ENCODE measurements at places on chromosomes 3 and 15.

DNA sequence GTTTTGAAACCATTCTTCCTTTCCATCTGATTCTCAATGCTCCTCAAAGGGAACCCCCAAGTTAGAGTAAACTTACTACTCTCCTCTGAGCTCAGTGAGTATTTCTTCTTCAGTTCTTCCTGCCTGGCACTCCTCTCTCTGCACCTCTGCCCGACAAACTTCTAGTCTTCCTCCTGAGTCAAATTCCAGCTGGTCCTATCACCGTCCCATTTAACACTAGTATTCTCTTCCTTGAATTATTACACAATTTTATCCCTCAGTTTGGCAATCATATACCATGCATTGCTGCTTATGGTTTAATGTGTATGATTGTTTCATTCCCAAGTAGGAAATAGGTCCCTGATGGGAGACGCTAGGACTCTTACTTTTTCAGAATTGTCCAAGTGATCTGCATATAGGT lies 279.7 kb downstream of the MECOM start:
- DNase-seq = no peak

GRCh38 chr3:111906656-111907055 lies 47.6 kb downstream of the PHLDB2 start:
- no peak for DNase-seq

- no peak for DNase-seq
Measured at GRCh38 chr3:160401291-160402095, 2.0 kb downstream of the SMC4 start.

GRCh38 chr15:88166082-88166993 lies 90.2 kb downstream of the NTRK3 start:
- DNase-seq = peak; percentile 36

DNA sequence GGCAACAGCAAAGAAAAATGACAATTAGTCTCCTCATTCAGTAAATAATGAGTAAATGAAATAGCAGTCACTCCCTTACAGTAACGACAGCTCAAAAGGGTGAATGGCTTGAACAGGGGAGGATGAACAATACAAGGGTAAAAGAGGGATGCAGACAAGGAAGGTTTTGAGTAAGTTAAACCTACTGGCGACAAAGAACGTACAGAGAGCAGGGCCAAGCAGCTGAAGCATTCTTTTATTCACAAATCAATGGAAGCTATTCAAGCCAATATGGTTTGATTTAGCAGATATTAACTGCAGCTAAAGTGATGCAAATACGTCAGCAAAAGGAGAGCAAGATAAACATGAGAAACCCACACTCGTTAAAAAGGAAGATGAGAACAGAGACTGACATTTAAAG lies 90.7 kb upstream of the ICE2 start:
- no peak for DNase-seq

- no peak for DNase-seq
Measured at GRCh38 chr3:32381922-32382321, 9.7 kb upstream of the CMTM7 start.

GRCh38 chr15:25532269-25533140 lies 93.7 kb upstream of the UBE3A start:
- DNase-seq = no peak

DNA sequence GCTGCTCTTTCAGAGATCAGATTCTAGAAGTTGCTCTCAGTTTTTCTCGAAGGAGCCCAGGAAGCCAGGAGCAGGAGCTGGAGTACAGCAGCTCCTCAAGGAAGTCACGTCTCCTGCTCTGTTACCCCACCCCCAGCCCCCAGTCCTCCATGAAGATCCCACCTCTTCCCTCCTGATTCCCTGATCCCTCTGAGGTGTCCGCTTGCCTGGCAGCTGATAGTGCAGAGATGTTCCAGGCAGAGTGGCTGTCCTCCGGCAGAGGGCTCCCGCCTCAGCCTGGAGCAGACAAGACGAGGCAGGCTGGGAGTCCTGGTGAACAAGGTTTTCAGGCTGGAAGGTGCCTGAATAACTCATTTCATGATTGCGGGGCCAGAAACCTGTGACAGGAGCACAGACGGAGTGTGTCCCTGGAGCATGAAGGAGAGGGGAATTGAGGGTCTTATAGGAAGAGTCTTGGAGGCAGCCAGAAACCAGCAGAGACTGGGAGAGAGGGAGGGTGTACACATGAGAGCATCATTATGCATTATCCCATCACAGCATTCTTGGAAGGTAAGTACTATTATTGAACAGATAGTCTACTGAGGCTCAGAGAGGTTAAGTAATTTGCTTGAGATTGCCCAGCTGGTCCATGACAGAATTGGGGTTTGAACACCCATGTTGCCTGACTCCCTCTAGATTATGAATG lies 1.2 kb downstream of the HRH1 start:
- peak; percentile 87 for DNase-seq

- no peak for DNase-seq
Measured at GRCh38 chr3:40229386-40229785, 80.1 kb upstream of the EIF1B start.

- no peak for DNase-seq
Measured at GRCh38 chr15:48654801-48655200, 9.3 kb upstream of the FBN1 start.

- DNase-seq = no peak
Measured at GRCh38 chr3:101184111-101184510, 136.3 kb downstream of the IMPG2 start.

DNA sequence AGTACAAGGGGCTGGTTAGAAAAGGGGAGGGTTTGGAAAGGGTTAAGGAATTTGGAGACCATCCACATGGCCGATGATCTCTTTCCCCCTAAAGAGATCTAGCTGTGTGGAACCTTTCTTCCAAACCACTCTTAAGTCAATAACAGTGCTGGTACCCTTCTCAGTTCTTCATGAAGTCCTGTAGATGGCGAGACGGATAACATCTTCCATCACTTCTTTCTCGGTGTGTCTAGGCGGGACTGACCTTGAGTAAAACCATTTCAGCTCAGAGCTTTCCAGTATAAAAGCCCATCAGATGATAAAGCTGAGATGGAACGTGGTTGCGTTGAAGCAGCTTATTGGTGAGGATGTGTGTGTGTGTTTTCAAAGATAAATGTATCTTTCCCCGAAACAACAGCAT lies 151.5 kb upstream of the BHLHE40 start:
- DNase-seq = no peak

DNA sequence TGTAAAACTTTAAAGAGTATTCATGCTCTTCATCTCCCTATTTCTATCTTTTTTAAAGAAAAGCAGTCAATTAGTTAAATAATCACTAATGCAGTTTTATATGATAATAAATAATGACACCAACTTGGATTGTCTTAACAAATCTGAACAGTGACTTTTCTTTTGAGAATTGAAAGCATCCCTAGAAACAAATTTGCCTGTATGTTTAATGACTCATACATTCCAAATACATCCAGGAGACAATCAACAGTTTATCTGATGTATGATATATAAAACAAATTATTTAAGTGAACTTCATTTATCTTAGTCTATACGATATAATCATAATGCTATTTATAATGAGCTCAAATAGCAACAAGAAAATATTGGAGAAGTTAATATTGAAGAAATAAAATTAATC lies 78.0 kb downstream of the ALCAM start:
- no peak for DNase-seq

GRCh38 chr3:123154020-123154985 lies 47.4 kb upstream of the SEC22A start:
- no peak for DNase-seq

DNA sequence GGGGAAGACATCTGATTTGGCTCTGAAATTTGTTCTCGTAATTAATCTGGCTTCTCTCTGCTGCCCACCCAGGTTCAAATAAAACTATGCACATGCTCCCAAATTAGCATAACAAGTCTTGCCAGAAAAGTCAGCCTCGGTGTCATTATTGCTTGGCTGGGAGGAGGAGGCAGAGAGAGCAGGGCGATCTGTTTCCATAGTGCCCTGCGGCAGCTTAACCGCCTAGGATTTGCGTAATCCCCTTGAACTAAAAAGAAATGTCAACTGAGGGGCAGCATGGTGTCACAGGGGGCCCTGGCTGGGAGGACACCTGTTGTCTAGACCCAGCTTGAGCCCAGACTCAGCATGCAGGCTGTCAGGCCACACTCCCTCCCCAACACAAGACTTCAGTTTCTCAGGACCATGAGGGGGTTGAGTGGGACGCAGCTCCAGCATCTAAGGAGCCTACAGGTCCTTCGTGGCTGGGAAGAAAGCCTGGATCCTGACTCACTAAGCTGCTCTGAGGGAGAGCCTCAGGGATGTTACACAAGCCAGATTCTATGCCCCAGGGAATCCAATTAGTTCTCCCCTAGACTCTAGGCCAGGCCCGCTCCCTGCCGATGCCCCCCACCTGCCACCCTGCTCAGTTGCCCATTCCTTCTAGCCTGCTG lies 17.3 kb downstream of the MRPS11 start:
- DNase-seq = no peak

GRCh38 chr15:98724048-98724447 lies 75.7 kb downstream of the IGF1R start:
- peak; percentile 41 for DNase-seq

- peak; percentile 66 for DNase-seq
Measured at GRCh38 chr3:89107461-89108290, at the start of gene EPHA3. Gene EPHA3, plus strand, starts transcription at chr3:89107621. Its CDS starts 128 bp downstream, at chr3:89107749.

DNA sequence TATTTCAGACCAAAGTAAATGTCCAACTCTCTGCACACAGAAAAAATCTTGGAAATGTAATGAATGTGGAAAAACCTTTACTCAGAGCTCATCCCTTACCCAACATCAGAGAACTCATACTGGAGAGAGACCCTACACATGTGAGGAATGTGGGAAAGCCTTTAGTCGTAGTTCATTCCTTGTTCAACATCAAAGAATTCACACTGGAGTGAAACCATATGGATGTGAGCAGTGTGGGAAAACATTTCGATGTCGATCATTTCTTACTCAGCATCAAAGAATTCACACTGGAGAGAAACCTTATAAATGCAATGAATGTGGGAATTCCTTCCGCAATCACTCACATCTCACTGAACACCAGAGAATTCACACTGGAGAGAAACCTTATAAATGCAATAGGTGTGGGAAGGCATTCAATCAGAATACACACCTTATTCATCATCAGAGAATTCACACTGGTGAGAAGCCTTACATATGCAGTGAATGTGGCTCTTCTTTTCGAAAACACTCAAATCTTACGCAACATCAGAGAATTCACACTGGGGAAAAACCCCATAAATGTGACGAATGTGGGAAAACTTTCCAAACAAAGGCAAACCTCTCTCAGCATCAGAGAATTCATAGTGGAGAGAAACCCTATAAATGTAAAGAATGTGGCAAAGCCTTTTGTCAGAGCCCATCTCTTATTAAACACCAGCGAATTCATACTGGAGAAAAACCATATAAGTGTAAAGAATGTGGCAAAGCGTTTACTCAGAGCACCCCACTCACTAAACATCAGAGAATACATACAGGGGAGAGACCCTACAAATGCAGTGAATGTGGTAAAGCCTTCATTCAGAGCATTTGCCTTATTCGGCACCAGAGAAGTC lies 8.0 kb upstream of the ZNF501 start:
- no peak for DNase-seq

DNA sequence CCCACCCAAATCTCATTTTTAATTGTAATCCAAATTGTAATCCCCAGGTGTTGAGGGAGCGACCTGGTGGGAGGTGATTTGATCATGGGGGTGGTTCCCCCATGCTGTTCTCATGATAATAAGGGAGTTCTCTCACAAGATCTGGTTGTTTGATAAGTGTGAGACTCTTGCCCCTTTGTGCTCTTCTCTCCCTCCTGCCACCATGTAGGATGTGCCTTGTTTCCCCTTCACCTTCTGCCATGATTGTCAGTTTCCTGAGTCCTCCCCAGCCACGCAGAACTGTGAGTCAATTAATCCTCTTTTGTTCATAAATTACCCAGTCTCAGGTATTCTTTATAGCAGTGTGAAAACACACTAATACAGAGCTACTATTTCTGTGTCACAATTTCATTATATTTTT lies 88.7 kb downstream of the NCEH1 start:
- DNase-seq = no peak

- no peak for DNase-seq
Measured at GRCh38 chr15:67999320-68000100, 54.6 kb upstream of the PIAS1 start.

DNA sequence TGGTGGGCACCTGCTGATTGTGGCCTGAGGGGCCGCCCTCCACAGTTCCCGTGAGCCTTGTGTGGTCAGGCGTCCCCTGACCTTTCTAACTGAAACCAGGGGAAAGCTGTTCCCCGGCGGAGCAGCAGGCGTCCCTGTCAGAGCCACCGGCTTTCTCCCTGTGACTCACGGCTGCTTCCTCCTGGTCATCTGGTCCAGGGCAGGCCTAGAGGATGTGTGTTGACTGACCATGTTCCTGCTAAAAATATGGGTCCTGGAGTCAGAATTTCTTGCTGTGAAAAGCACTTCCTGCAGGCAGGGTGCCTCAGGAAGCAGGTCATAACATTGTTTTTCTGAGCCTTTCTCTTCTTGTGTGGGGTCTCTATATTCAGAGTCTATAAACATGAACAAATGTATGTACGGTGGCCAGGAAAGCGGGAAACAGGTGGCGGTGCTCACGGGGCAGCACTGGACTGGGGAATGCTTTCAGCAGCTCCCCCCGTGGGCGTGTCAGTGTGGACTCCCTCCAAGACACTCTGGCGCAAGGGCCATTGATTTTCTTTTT lies 38.4 kb upstream of the CGNL1 start:
- DNase-seq = no peak

Measured in HuH-7 (cell line).